ENCODE measurements at places on chromosomes 3 and 15.

- no peak for DNase-seq
Observed at GRCh38 chr3:67790043-67790442, 135.6 kb upstream of the SUCLG2 start.

DNA sequence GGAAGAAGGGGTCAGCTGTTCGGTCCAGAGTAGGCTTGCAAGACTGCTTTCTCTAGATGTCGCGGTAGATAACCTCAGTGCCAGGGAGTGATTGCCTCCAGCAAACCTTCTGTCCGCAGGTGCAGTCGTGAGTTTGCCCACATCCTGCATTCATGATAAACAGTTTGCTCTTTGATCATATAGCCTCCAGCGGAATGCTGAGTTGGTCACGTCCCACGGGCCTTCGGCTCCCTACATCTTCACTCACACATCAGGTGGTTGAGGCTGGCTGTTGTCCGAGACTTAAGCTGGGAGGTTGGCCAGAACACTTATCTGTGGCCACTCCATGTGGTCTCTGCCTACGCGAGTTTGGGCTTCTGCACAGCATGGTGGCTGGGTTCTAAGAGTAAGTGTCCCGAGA lies 62.1 kb upstream of the NR2C2 start:
- DNase-seq, result no peak

- DNase-seq, result no peak
Observed at GRCh38 chr3:115697263-115698053, 74.1 kb downstream of the GAP43 start.

GRCh38 chr15:66165856-66166255 lies 87.7 kb downstream of the MEGF11 start:
- no peak for DNase-seq

GRCh38 chr3:76267851-76268380 lies 482.6 kb upstream of the ZNF717 start:
- DNase-seq, result no peak

- no peak for DNase-seq
Observed at GRCh38 chr3:73624821-73625665, at the start of gene PDZRN3. Gene PDZRN3 (minus strand): TSS chr3:73624941.

GRCh38 chr3:195032106-195032759 lies 238.7 kb downstream of the XXYLT1 start:
- no peak for DNase-seq

DNA sequence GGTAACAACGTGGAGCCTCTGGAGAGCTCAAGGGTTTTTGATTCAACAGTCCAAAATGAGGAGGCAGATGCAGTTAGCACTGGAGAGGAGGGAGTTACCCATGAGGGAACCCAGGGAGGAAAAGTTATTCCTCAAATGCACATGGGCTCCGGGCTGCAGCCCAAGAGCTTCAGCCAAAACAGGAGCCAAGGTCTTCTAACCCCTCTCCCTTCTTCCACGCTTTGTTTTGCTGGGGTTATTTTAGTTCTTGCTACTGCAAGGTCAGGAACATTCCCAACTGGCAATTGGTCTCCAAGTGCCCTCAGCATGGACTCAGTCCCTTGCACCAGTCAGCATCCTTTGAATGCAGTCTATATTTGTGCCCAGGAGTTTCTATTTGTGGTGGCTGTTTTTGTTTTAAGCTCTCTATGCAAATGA lies 90.0 kb downstream of the TGFBR2 start:
- DNase-seq, result no peak

- DNase-seq, result no peak
Observed at GRCh38 chr3:169299129-169299528, 364.4 kb downstream of the MECOM start.

DNA sequence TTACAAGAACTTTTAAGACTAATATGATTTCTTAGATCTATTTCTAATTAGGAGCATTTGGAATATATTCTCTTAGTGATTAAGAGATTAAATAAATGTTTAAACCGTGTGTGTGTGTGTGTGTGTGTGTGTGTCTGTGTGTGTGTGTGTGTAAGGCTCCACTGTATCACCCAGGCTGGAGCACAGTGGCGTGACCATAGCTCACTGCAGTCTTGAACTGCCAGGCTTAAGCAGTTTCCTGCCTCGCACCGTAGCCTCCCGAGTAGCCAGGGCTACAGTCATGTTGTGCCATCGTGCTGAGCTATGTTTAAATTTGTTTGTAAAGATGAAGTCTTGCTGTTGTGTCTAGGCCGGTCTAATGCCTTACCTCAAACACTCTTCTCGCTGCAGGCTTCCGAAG lies 109.4 kb downstream of the KLHL25 start:
- no peak for DNase-seq
